ENCODE measurements at places on chromosomes 3 and 15.

DNA sequence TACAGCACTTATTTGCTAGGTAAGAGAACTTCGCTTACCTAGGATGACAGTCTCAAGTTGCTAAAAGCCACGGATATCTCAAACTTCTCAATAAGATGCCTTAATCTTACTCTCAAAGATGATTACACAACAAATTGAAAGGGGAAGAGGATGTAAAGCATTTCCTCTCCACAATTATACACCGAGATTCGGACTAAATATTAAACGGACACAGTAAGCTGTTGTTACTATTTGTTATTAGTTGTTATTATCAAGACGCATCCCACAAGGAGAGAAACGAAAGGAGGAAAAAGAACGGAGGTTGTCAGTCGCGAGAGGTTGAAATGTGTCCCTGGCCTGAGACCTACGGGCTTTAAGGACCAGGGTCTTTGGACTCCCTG is 660 bp downstream of the ZNF106 start:
- DNase-seq = no peak
- peaks cover 36% of the 10 kb centered on the region for H3K4me1 ChIP-seq
- no peaks in the 10 kb centered on the region for H3K36me3 ChIP-seq
- H3K4me3 ChIP-seq = peak overlapping the region; percentile 71

DNA sequence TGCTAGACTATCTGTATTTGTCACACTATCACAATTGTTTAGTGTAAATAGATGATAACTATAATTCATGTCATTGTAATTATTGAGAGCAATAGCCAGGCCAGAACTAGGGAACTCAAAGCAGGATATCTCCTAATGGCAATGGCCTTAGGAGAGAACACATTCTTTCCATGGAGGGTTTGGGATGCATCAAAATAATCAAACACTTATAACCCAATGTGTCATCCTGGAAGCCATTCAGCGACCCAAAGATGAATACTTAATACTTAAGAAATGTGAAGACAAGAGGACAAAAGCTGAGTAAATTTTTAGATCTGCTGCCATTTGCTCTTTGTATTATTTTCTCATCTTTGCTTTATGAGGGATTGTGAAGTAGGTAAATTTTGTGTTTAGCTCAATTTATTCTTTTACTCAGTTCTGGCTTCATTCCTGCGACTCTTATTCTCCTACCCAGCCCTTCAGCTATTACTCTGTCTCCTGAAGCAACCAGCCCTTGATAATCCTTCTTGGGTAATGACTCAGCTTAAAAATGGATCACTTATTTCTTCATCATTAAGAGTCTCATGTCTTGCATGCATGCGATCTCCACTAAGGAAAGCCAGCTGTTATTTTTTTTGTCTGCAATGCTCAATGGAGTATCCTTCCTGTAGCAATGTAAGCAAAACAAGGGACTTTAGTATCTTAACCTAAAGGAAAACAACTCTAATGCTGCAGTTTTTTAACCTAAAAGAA is 2.0 kb downstream of the OR4F15 start:
- no peaks in the 10 kb centered on the region for H3K27me3 ChIP-seq
- no peaks in the 10 kb centered on the region for H3K4me1 ChIP-seq
- no peak overlapping the region for H3K27ac ChIP-seq
- H3K36me3 ChIP-seq = no peaks in the 10 kb centered on the region

DNA sequence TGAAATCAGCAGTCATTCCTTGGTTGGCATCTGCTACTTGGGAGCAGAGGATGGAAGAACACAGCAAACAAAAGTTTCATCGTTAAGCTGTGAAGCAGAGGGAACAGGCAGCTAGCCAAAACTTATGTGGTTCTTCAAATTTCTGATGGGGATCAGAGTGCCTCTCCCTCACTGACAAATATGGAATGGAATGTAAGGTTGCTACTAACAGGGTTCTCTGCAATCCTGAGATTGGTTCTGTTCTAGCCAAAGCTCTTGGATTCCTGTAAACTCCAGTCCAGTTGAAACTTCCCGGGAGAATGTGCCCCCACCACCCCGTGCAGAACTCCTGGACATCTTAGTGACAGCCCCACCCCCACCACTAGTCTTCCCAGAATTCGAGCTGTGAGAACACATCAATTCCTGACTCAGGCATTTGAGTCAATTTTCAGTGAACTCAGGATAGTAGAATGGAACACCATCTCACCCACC is 55.9 kb upstream of the PHLDB2 start:
- peaks cover 36% of the 10 kb centered on the region for H3K4me1 ChIP-seq
- H3K36me3 ChIP-seq = no peaks in the 10 kb centered on the region
- no peaks in the 10 kb centered on the region for H3K27me3 ChIP-seq
- peak overlapping the region; percentile 77 for H3K27ac ChIP-seq
- peak; percentile 90 for DNase-seq
- no peak overlapping the region for H3K4me3 ChIP-seq

DNA sequence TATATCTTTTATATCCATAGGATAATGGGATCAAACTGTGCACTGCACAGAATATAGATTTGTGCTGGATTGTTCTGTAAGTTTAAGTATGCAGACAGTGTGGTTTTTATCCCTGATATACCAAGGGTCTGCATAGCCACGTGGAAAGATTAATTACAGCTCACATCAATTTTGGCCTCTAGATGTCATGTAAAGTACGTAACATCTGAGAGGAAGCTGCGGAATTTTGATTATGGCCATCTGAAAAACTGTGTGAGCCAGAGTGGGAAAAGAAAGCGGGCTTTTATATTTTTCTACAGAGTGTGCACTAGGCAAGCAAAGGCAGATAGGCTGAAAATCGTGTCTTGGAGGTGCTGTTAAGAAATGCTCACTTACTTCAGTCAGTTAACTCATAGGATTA is 562.7 kb downstream of the GBE1 start:
- no peak for DNase-seq
- H3K27me3 ChIP-seq = no peaks in the 10 kb centered on the region
- no peaks in the 10 kb centered on the region for H3K4me1 ChIP-seq
- H3K36me3 ChIP-seq = no peaks in the 10 kb centered on the region
- H3K4me3 ChIP-seq = no peak overlapping the region
- no peak overlapping the region for H3K27ac ChIP-seq

DNA sequence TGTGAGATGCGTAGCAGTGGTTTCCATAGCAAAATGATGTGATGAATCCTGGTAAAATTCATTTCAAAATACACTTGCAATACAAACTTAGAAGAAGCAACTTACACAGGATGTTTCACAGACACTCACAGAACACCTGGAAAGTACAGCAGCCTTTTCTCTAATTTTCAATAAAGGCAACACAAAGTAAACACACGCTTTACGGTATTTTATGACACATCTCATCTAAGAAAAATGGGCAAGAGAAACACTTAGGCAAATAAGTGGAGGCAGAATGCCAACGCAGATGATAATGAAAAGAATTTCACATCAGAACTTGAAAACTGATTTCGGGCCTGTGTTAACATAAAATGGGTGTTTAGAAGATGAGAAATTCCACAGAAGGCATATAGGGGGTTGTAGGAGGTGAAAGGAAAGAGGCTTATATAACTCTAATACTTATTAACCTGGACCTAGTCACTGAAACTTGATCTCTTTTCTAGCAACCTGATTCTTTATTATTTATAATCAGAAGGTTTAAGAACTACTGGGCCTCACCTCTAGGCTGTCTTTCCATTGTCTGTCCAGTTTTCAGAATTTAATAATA is 25.6 kb upstream of the MAP3K13 start:
- no peak overlapping the region for H3K4me3 ChIP-seq
- DNase-seq = no peak
- H3K36me3 ChIP-seq = no peaks in the 10 kb centered on the region
- H3K4me1 ChIP-seq = peaks cover 6% of the 10 kb centered on the region

DNA sequence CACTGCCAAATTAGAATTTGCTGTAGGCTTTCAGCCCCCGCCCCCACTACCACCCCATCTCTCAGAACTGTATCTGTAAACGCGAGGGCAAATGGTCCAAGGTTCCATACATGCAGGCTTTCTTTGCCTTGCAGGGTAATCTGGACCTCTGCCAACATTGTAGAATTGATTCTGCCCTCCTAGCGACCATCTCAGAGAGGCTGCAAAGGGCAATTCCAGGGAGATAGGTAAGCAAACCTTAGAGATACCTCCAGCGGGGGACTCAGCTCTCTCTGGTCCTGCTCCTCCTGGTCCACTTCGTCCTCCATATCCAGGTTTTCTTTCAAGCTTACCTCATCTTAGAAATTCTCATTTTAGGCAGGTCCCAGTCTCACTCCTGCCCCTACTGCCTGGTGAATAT is 64.4 kb downstream of the SLMAP start:
- no peaks in the 10 kb centered on the region for H3K36me3 ChIP-seq
- H3K4me1 ChIP-seq = peaks cover 21% of the 10 kb centered on the region
- H3K27ac ChIP-seq = no peak overlapping the region
- H3K27me3 ChIP-seq = no peaks in the 10 kb centered on the region
- DNase-seq = no peak

DNA sequence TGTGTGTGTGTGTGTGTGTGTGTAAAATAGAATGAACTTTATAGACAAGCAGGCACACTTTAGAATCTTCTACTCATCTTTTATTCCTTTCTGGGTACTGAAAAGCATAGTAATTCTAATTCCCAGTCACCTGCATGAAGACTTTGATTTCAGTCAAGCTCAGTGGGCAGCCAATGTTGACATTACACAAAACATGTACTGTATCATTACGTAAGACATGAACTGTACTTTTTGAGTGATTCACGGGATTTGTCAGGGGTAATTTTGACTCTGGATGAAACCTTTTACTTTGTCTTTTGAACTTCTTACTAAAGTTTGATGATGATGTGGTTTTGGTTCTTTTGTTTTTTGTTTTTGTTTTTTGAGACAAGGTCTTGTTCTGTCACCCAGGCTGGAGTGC is 38.8 kb downstream of the PTPRG start:
- no peaks in the 10 kb centered on the region for H3K36me3 ChIP-seq
- no peaks in the 10 kb centered on the region for H3K4me1 ChIP-seq
- no peak for DNase-seq
- no peak overlapping the region for H3K4me3 ChIP-seq

- H3K36me3 ChIP-seq = no peaks in the 10 kb centered on the region
- peaks cover 21% of the 10 kb centered on the region for H3K4me1 ChIP-seq
- H3K27ac ChIP-seq = peak overlapping the region; percentile 95
- H3K27me3 ChIP-seq = no peaks in the 10 kb centered on the region
- DNase-seq = peak; percentile 79
These were observed 959 bp downstream of the SFMBT1 start for GRCh38 chr3:53044711-53045517.

- H3K27ac ChIP-seq = no peak overlapping the region
- no peak for DNase-seq
- H3K4me1 ChIP-seq = no peaks in the 10 kb centered on the region
- H3K36me3 ChIP-seq = no peaks in the 10 kb centered on the region
- H3K27me3 ChIP-seq = no peaks in the 10 kb centered on the region
These were observed 343.7 kb downstream of the ERC2 start for GRCh38 chr3:56124546-56124945.

DNA sequence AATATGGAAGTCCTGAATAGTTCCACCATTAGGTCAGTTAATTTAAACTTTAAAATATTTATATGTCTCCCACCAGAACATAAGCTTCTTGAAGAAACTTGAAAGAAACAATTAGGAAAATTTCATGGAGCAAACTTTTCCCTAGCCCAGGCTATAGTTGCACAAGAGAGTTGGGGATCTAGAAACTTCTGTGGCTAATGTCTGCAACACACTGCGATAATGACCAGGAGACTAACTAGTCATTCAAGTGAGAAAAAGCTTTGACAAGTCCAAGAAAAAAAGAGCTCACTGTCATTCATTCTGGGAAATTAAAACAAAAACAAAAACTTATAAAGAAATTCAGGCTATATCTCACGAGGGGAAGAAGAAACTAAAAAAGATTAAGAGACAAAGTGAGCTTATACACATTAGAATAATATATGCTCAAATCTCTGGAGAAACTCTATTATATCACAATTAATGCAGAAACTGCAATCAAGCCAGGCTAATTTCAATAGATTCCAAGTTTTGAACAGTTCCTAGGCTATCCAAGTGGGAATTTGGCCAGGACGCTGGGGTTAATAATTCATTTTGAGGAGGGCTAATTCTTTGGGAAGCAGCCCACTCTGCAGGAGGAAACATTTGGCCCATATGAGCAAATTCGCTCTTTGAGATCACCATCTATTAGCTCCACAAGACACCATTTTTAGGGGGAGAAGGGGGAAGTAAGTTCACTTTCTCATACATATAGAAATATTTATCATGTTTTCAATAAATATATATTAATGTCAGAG is 134.6 kb downstream of the MEIS2 start:
- peaks cover 26% of the 10 kb centered on the region for H3K4me1 ChIP-seq
- no peaks in the 10 kb centered on the region for H3K36me3 ChIP-seq
- DNase-seq = no peak
- no peak overlapping the region for H3K4me3 ChIP-seq

- H3K4me3 ChIP-seq = no peak overlapping the region
- peaks cover 40% of the 10 kb centered on the region for H3K4me1 ChIP-seq
- H3K27me3 ChIP-seq = no peaks in the 10 kb centered on the region
- H3K27ac ChIP-seq = peak overlapping the region; percentile 48
These were observed 2.1 kb upstream of the ALAS1 start for GRCh38 chr3:52195823-52196331.

DNA sequence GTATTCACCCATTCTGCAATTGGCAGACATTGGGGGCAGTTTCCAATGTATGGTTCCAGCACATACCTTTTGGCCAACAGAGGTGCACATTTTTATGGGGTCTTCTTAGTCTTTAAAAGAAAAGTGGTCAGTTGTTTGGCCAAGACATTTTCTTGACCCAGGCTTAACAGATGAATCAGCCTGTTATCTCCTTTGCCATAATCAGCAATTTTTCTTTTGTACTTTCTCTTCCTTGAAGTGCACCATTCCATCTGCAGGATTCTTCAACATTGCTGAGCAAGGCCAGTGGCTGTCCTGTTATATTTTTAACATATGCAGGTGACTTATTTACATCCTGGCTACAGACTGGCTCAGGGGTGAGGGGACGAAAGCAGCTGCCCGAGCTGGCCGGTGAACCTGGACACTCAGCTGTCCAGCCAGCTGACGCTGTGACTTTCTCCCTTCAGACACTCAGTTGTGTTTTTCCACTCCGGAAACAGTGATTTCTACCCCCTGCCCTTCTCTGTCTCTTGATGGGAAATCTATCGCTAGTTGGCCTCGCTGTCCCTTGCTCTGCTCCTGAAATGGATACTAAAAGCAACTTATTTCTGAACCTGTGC is 96.5 kb upstream of the TNFAIP8L3 start:
- H3K36me3 ChIP-seq = no peaks in the 10 kb centered on the region
- no peak overlapping the region for H3K4me3 ChIP-seq
- H3K4me1 ChIP-seq = peaks cover 4% of the 10 kb centered on the region
- peaks cover 3% of the 10 kb centered on the region for H3K27me3 ChIP-seq

GRCh38 chr3:122628567-122628966 is 51.1 kb downstream of the PARP15 start:
- no peak overlapping the region for H3K27ac ChIP-seq
- H3K4me1 ChIP-seq = no peaks in the 10 kb centered on the region
- H3K4me3 ChIP-seq = no peak overlapping the region
- no peaks in the 10 kb centered on the region for H3K36me3 ChIP-seq
- no peak for DNase-seq

DNA sequence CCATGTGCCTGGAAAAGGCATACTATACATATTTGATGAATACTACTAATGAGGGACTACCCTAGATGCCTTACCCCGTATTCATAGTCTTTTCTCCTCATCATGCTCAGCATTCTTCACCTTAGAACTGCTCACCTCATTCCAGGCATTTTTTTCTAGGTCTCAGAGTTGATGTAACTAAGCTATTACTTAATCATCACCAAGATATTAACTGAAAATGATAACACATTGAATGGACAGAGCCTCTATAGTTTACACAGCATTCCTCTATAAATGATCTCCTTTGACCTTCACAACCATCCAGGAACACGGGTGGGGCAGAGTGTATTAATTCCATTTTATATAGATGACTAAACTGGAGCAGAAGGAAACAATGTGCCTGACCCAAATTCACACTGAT is 174.1 kb upstream of the DPH6 start:
- DNase-seq = no peak
- no peaks in the 10 kb centered on the region for H3K4me1 ChIP-seq
- H3K27ac ChIP-seq = no peak overlapping the region
- no peaks in the 10 kb centered on the region for H3K27me3 ChIP-seq
- H3K36me3 ChIP-seq = no peaks in the 10 kb centered on the region

Data from sigmoid colon (tissue), 7 donors.